Uterus (tissue), 4 donors: ENCODE measurements at places on chromosomes 3 and 15. TPM values are rescaled to one million over a fixed set of nuclear protein-coding genes. Genes with fewer than 3 reads are reported as not detected.

Gene MAP6D1
- total RNA-seq, result 1.0 TPM

Gene CORO2B
- 1.3 TPM for total RNA-seq

Gene ASB14
- not detected for total RNA-seq

Gene RPL14
- total RNA-seq, result 246 TPM

Gene TNNC1
- total RNA-seq, result 3.4 TPM

Gene CD276
- total RNA-seq, result 36.3 TPM

Gene DPPA2
- total RNA-seq, result not detected

Gene CP
- 7.4 TPM for total RNA-seq
